ENCODE measurements at places on chromosomes 5 and 9.

GRCh38 chr5:92930057-92930456 is 651.0 kb downstream of the NR2F1-AS1 start:
- DNase-seq: no peak

GRCh38 chr9:101512116-101512515 is 21.5 kb upstream of the RNF20 start:
- no peak for DNase-seq

DNA sequence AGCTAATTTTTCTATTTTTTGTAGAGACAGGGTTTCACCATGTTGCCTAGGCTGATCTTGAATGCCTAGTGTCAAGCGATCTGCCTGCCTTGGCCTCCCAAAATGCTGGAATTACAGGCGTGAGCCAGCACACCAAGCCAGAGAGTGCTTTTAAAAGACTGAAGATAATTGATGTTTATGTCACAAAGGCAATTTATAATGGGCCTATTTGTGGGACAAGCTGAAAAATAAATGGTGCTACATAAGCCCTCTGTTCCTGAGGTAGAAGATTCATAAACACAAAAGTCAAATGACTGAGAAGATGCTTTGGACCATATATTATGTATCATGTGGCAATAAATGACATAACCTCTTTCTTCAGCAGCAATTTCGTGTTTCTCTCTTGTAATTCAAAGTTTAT is 329.6 kb downstream of the GABRB2 start:
- no peak for DNase-seq

DNA sequence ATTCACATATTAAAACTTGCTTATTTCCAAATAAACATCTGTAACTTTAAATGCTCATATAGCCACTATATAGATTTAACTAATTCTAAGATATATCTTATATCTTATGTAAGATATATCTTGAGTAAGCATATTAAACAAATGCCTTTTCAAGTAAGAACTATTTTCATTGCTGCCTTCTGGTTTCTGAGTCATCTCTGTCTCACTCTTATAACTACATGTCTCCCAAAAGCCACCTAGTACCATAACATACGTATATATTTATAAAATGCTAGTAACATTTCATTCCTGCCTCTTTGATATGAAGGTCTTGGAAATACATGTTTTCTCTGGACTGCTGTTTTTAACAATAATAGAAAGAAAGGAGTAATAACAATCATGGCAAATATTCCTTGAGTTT is 429.5 kb downstream of the DTWD2 start:
- no peak for DNase-seq

GRCh38 chr9:83327750-83328622 is 210.2 kb downstream of the FRMD3 start:
- DNase-seq: no peak

- no peak for DNase-seq
Observed at GRCh38 chr5:126718236-126718868, 58.6 kb upstream of the LMNB1 start.

GRCh38 chr9:95629585-95629984 is 112.8 kb upstream of the PTCH1 start:
- DNase-seq: no peak

- DNase-seq: no peak
Observed at GRCh38 chr5:173989432-173990082, 587 bp downstream of the C5orf47 start.

DNA sequence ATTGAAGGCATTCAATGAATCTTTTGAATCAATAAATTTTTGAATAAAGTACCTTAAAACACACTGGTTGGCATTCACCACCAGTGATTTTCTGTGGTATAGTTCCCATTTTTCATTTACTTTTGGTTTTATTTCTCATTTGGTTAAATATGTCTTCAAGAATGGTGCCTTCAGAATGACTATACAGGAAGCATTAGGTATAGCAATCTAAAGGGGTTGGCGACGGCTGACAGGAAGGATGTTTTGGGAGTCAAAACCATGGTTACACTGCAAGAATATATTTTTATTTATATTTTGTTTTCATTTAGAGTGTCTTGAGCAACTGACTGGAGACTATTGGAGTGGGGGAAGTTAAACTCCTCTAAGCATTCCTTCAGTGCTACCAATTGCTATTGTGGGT is 235.7 kb downstream of the HTR1A start:
- DNase-seq: no peak

DNA sequence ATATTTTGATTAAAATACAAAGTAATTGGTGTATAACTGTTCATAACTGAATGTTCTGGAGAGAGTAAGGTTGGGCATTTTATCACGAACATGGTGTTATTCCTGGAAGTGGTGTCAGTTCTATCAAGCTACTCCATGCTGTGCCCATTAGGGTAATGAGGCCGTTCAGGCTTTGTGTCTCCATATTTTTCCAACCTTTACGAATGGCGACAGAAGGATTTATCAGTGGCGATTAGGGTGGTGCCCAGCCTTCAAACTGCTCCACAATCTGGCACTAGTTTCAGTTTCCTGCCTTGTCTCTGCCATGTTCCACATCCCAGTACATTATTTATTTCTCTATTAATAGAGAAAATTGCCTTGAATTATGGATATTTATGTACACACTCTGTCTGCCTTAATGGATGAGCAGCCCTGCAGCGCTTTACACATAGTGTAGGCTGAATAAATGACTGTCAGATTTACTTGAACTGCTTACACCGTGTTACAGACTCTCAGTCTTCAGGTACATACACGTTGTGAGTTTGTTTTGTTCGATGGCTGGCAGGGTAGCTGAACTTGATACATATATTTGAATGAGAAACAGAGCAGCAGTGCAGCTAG is 23.9 kb upstream of the TMC1 start:
- no peak for DNase-seq

DNA sequence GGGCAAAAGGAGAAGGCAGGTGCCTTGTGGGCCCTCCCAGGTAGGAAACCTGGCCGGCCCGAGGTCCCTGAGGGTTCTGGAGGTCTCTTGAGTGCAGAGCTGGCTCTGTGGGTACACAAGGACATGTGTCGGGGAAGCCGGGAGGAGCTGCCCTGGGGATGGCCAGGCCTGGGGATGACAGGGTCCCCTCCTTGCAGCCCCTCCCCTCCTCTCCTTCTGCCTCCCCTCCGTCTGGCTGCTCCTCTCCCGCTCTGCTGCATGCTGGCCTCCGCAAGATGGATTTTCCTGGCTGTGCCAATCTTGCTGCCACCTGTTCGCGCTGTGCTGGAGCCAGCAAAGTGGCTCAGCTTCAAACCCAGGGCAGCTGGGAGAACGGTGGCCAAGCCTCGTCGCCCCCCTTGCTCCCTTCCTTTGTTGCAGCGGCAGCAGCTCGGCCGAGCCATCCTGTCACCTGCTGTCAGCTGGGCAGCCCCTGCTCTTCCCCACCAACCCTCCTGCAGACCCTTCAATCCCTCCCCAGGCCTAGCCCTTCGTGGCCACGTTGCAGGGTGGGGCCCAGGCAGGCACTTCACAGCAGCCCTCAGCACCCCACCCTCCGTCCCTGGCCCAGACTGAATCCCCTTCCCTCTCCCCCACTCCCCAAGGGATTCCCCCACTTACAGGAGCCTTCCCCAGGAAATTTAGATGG is 17.6 kb upstream of the UNC5A start:
- DNase-seq: no peak

DNA sequence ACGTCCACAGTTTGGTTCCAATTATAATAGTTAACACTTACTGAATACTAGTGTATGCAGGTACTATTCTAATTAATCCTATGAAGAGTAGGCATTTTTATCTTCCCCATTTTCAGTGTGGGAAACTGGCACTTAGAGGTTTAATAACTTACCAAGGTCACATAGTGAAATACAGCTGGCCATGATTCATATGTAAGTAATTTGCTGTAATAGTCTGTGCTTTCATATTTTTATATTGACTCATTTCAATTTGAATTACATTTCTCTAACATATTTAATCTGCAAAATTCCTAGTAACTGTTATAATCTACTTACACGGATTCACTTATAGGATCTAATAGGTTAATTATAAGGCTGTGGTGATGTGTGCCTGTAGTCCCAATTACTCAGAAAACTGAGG is 19.4 kb downstream of the CCNH start:
- DNase-seq: no peak

- DNase-seq: no peak
Observed at GRCh38 chr9:130665431-130666392, 1.3 kb downstream of the PRDM12 start.

DNA sequence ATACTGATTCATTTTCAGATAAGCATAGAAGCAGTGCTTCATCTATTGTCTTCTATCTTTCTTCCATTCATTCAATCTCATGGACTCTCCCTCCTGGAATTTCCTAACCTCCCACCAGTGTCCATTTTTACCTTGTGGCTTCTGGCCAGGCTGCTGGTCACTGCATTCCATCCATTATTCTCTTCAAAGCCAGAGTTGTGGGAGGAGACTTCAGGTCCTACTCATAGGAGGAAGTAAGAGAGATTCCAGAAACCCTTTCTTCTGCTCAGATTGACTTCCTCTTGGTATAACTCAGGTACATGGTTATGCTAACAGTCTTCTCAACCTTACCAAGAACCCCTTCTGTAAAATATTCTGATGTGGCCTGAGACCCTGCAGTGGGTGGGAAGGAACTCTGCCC is 153.3 kb upstream of the SLC12A2 start:
- DNase-seq: no peak

DNA sequence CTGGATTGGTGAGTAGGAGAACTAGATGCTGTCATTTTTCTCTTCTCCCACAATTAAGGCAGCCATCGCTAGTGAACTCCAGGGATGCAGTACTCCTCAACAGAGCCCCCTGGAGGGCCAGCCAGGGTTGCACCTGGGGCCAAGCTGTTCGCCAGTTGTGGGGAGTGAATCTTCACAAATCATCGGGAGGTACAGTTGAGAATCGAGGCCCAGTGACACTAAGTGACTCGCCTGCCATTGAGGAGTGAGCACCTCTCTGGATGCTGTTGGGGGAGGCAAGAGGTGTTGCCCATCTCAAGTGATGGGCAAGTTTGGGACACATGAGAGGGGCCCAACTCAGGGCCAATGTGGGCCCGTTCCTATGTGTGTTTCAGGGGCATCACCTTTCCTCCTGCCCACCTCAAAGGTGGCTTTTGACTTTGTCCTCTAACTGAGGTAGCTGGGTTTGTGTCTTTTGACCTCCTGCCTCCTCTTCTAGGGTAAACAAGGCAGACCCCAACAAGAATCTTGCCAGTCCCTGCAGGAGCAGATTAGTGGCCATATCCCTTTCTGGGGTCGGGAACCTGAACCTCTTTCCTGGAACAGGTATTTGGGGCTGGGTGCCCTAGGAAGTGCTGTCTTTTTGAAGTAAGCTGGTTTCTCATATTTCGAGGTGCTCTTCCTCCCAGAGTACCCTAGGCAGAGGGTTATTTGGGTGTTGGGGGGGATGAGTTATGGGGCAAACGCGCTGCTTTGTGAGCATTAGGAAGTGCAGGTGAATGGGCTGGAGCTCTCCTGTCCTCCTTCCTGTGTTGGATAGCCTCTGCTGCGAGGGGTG is 181.2 kb downstream of the MACROH2A1 start:
- DNase-seq: no peak

GRCh38 chr9:374736-375135 is 160.1 kb downstream of the DOCK8 start:
- DNase-seq: no peak

GRCh38 chr5:94345257-94345656 is 273.1 kb downstream of the KIAA0825 start:
- DNase-seq: no peak

DNA sequence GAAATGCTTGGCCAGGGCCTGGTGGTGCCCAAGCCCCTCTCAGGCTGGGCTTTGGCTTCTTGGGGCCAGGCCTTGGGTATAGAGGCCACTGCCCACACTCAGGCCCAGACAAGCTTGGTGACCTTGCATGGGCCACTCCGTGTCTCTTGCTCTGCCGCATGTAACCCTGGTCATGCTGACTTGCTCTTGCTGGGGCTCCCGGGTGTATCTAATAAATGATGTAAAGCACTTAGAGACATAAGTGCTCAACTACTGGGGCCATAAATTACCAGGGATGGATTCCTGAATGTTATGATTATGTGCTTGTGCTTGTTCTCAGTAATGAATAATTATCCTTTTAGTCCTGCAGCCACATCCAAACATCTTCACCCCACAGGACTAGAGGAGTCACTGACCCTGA is 54.0 kb downstream of the C5orf15 start:
- DNase-seq: no peak

GRCh38 chr5:141567513-141568117 is 51.2 kb downstream of the DIAPH1 start:
- no peak for DNase-seq

DNA sequence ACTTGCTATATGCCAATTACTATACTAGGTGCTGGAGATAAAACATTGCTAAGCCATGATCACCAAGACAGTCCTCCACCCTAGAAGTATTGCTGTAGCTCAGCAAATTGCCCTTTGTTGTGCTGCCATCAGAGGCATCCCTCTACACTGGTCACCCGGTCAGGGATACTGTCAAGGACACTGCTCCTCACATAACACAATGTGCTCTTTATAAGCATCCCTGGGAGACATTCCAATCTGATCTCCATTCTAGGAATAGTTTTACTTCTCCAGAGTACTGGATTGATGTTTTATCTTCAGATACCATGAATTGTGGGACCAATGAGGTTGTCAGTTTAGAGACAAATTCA is 10.4 kb upstream of the DNAJA1 start:
- DNase-seq: no peak

GRCh38 chr5:115838885-115839518 is 2.4 kb downstream of the ATG12 start:
- no peak for DNase-seq

- no peak for DNase-seq
Observed at GRCh38 chr5:65041296-65042158, 272.8 kb downstream of the CWC27 start.

- no peak for DNase-seq
Observed at GRCh38 chr9:111036429-111036789, 1.9 kb downstream of the LPAR1 start.

DNA sequence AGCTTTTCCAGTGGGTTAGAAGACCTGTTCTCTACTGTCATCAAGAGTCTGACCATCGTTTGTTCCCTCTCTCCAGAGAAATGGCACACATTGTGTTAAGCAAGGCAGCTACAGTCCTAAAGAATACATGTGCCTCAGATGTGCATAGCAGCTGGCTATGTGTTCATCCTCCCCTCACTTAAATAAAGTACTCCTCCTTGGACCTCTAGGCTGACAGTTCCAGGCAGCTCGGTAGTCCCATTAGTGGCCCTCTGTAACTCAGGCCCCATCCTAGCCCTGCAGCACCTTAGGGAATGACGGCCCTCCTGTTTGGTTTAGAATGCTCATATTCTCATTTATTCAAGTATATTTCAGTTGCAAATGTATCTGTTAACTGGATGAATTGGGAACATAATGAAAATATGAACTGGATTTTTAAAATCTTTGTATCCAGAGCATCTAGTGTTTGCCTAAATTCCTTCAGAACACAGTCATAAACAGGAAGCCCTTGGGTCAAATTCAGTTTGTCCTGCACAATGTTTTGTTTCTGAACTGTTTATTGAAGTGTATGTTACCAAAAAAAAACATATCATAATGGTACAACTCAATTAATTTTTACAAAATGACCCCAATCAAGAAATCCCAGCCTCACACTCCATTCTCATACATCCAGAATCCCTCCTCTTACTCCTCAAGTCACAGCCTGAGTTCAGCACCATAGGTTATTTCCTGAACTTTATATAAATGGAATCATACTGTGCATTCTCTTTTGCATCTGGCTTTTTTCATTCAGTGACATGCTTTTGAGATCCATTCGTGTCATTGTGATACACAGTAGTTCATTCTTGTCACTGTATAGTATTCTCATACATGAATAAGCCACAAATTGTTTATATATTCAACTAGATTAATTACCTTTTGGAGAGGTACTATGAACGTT is 1.6 kb upstream of the ASPN start:
- DNase-seq: no peak
